Muscle of back (tissue), 13 donors: ENCODE measurements at places on chromosomes 1 and 21. TPM values are rescaled to one million over a fixed set of nuclear protein-coding genes. Genes with fewer than 3 reads are reported as not detected.

GRCh38 chr1:178127482-178128191 is 33.7 kb downstream of the RASAL2 start:
- DNase-seq, result no peak

GRCh38 chr1:9294910-9295636 is 2.4 kb downstream of the SPSB1 start:
- DNase-seq, result no peak

DNA sequence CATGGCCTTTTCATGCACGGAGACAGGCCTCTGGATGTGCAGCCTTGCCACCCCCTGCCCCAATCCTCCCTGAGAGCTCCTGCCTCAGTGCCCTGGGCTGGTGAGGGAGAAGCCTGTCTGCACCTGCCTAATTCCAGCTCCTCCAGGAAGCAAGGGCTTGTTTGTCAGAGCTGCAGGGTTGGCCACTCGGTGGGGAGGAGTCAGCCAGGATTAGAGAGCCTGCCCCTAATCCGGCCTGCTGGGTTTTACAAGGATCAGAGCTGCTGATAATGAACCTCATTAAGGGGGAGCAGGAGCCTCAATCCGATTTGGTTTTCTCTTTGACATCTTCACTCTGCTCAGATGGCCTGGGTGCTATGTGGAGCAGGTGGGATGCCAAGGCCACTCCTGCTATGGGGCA is 31.9 kb upstream of the LHX4 start:
- DNase-seq, result no peak

DNA sequence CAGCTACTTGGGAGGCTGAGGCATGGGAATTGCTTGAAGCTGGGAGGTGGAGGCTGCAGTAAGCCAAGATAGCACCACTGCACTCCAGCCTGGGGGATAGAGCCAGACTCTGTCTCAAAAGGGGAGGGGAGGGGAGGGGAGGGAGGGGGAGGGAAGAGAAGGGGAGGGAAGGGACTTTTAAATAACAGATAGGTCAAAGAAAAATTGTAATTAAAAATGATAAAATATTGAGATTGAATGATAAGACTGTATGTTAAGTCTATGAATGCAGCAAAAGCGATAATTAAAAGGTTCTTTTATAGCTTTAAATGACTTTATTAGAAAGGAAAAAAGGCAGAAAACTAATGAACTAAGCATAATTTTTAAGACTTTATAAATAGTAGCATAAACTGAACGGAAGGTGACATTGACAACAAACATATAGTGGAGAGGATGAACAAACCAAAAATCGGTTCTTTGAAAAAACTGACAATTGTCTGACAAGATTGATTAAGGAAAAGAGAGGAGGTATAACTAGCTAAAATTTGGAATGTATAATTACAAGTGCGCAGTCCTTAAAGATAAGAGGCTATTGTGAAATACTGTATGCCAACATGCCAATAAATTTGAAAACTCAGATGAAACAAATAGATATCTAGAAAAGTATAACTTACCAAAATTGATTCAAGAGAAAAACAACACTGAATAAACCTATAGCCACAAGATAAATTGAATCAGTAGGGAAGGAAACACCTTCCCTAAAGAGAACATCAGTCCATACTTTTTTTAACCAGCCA is 8.4 kb downstream of the SPOCD1 start:
- no peak for DNase-seq

ETV3 gene
- 14.7 TPM for polyA plus RNA-seq

GRCh38 chr1:198175423-198176170 is 18.8 kb downstream of the NEK7 start:
- DNase-seq, result no peak

- DNase-seq, result no peak
These were observed 585 bp upstream of the AHCTF1 start for GRCh38 chr1:246932366-246932700.

- no peak for DNase-seq
These were observed 4.7 kb upstream of the G0S2 start for GRCh38 chr1:209670441-209671082.

DNA sequence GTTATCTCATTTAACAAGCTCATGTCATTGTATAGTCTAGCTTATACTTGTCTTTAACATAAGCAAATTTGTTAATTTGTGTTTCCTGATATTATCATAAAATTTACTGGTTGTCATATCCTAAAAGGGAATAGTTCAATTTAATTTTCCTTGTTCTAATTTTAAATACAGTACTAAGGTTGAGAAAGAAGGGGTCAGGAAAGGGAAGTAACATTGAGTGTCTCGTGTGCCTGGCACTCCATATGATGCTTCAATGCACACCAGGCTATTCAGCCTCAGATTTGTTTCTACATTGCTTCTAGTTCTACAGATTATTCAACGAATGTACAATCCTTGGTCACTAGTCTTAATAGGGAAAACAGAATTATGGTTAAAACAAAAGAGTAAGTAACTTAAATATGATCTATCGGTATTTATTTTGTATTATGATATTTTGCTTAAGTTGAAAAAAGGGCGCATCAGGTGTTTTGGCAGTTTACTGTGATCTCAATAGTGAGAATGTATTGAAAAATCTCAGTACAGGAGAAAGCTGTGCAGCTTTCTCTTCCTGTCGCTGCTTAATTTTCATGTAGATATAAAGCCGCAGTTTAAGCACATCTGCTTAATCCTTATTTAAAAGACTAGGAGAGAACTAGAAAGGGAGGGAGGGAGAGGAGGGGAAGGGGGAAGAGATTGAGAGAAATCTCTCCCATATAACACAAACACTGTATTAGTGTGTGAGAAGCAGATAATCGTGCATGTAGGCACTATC is 13.0 kb downstream of the PTPRC start:
- no peak for DNase-seq

MFAP2 gene
- 91.0 TPM for polyA plus RNA-seq

DNA sequence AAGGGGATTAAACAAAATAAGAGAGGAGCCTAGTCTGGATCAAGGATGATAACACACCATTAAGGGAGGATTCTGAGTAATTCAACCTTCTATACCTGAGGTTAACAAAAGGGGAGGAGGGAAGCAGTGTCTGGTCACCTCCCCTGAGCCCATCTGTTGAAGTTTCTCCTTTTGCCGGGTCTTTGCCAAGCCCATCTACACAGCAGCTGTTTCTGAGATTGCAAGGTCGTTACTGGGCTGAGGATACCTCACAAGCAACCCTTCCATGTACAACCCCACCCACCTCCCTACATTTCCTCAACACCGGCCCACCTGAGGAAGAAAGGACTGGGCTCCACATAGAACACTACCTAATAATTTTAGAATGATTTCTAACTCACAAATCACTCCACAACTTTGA is 26.3 kb downstream of the LRRC52 start:
- DNase-seq, result no peak

- no peak for DNase-seq
These were observed 115.0 kb downstream of the TMEM53 start for GRCh38 chr1:44559330-44559729.

FOXO6 gene
- 11.0 TPM for polyA plus RNA-seq

- DNase-seq, result no peak
These were observed 456.2 kb downstream of the KCNT2 start for GRCh38 chr1:196152086-196152485.

DR1 gene
- 69.2 TPM for polyA plus RNA-seq

IL10 gene
- 0.80 TPM for polyA plus RNA-seq

GRCh38 chr1:8987881-8988617 is 38.2 kb downstream of the SLC2A7 start:
- DNase-seq, result no peak

DNA sequence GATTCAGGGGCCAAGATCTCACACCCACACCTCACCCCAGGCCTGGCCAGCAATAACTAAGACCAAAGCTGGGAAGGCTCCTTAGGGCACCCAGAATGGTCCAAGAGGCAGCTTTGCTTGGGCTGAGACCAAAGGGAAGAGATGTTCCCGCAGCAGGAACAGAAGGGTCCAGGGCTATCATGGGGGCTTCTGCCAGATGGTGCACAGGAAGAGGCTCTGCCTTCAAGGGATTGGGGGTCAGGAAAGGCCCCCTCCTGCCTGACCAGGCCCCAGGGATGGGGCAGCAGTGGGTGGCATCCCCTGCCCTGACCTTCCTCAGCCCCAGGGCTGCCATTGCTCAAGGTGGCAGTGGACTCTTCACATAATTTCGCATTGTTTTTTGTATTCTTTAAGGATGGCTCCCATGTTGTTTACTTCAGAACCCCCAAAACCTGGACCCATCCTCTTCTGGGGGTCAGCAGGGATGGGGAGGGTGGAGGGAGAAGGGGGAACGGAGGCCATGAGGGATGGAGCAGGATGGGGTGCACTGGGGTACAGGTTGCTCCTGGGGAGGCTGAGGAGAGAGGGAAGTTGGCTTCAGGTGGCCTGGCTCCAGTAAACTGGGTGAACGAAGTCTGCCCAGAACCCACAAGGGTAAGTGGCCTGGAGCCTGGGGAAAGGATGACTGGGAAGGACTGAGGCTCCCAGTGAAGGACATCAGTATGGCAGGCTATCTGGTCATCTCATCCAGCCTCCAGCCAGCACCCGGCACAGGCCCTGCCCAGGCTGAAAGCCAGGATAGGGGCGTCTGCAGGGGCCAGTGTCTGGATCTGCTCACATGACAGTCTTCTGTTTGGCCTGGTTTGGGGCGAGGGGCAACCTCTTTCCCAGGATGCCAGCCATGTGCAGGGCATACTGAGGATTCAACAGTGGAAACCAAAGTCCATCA is 2.6 kb upstream of the NADK start:
- no peak for DNase-seq

DNA sequence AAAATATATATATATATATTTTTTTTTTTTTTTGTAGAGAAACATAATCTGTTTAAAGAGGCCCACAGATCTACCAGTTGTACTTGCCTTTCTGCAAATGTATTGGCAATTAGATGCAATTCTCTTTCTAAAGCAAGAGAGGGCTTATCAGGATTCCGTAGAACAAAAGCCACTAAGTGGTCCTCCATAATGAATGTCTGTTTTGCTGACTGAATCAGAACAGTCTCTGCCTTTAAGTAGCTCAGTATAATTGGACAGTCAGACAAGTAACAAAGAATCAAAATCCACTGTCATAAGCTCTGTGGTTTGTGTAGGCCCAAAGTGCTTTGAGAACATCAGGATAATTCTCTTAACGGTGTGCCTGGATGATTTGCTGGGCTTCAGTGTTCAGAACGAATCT is 17.3 kb downstream of the SARS1 start:
- no peak for DNase-seq

- no peak for DNase-seq
These were observed 42.1 kb upstream of the MARK1 start for GRCh38 chr1:220485791-220486190.

GRCh38 chr1:78072216-78072615 is 26.4 kb downstream of the GIPC2 start:
- no peak for DNase-seq

DDAH1 gene
- polyA plus RNA-seq, result 49.2 TPM

DNA sequence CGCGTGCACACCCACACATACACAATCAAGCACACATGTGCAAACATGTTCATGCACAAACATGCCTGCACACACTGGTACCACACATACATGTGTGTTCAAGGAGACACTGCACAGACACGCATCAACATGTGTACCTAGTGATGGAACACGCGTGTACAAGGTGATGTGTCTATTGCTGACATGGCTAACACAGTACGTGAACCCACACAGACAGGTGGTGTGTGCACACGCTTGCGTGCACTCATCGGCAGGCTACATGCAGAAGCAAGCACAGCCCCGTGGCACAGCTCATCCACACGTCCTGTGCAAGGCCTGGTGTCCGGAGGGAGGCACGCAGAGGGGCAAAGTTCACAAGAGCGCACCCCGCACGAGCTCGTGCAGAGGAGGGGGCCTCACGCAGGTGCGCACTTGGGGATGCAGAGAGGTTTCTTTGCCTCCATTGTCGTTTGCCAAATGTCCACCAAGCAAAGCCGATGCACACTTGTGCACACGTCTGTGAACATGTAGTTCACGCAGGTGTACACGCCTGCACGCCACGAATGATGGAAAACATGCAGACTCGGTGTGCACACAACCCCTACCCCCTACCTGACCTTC is 969 bp downstream of the ACAP3 start:
- DNase-seq, result no peak

ITLN2 gene
- polyA plus RNA-seq, result not detected

CD101 gene
- 6.1 TPM for polyA plus RNA-seq

GRCh38 chr1:84427250-84428188 is 29.2 kb downstream of the DNASE2B start:
- DNase-seq, result no peak

DNA sequence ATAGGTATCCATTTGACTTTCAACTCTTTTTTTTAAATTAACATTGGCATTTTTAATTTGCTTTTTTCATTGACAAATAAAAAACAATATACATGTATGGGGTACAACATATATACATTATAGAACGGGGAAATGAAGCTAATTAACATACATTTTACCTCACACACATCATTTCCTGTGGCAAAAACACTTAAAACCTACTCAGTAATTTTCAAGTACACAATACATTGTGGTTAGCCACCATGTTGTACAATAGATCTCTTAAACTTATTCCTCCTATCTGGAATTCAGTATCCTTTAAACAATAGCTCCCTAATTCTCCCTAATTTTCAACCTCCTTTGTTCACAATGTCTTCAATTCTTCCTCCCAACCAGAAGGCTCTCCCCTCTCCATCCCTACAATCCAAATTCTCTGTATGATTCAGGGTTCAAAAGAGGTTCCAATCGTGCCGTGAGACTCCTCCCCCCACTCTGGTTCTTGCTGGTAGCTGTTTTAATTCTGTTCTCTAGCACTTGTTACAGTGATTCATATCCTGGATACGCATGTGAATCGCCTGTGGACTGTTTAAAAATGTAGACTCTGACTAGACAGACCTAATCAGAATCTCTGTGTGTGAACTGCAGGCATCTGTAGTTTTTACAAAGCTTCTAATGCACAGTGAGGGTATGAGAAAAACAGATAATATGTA is 87.6 kb upstream of the DUSP10 start:
- no peak for DNase-seq

GRCh38 chr1:103561643-103562395 is 9.6 kb upstream of the AMY2B start:
- no peak for DNase-seq

GPA33 gene
- not detected for polyA plus RNA-seq

DNA sequence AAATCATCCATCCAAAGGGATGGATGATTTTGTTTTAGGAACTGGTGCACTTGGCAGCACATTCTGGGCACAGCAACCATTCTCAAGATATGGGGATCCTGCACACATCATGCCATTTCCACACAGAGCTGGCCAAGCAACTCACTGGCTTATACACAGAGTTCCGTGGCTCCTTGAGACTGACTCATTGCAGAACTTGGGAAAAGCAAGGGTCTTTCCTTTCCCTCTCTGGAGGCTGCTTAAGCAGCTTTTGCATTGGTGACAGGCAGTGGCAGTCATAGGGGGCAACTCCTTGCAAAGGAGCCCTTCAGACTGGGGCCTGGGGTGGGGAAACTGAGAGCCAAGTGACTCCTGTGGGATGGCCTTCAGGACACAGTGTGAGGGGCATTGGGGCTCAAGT is 1.9 kb upstream of the MAD2L2 start:
- no peak for DNase-seq

DNA sequence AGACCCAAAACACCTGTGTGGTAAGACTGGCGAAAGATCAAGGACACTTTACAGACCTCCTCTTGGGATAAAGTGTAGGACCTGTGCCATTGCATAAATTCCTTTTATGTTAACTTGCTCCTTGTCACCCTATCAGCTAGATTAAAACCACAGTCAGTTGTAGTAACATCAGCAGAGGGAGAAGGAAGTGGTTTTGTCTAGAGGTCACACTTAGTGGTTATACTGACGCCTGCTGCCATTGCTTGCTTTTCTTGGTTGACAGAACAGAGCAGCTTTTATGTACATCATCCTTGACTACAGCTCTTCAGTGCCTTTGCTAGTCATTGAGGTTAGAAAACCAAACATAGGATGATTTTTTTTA is 101.4 kb downstream of the PBX1 start:
- DNase-seq, result no peak
